ENCODE measurements at places on chromosomes 4 and X. TPM values are rescaled to one million over a fixed set of nuclear protein-coding genes. Genes with fewer than 3 reads are reported as not detected.

MMRN1 gene
- total RNA-seq, result not detected

THAP9 gene
- total RNA-seq, result 2.3 TPM

PNMA6A gene
- 0.73 TPM for total RNA-seq

AMTN gene
- not detected for total RNA-seq

CXorf51A gene
- not detected for total RNA-seq

UGT2B11 gene
- total RNA-seq, result not detected

FGFBP1 gene
- total RNA-seq, result not detected
